ENCODE measurements at places on chromosomes 1 and 21.

GRCh38 chr1:189866606-189867005, 611.1 kb downstream of the BRINP3 start:
- no peak overlapping the region for H3K4me3 ChIP-seq
- DNase-seq: no peak
- H3K27ac ChIP-seq: no peak overlapping the region
- H3K27me3 ChIP-seq: no peaks in the 10 kb centered on the region
- H3K4me1 ChIP-seq: no peaks in the 10 kb centered on the region
- H3K36me3 ChIP-seq: no peaks in the 10 kb centered on the region

DNA sequence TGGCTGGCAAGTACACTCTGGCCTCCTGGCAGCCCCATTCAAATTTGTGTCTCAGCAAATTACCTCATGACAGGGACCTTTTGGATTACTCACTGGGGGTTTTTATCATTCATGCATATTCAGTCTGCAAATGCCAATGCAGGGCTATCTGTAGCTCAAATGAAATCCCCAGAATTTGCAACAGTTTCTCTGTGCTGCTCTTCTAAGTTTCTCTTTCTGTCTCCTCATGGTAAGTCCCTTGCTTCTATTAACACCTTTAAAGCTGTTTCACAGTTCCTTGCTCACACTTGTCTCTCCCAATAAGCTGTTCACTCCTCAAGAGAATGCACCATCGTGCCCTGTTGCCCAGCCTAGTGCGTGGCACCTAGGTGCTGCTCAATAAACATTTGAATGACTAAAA, 3.3 kb upstream of the FAM78B start:
- H3K4me3 ChIP-seq: no peak overlapping the region
- peaks cover 23% of the 10 kb centered on the region for H3K4me1 ChIP-seq
- H3K36me3 ChIP-seq: no peaks in the 10 kb centered on the region
- DNase-seq: no peak

DNA sequence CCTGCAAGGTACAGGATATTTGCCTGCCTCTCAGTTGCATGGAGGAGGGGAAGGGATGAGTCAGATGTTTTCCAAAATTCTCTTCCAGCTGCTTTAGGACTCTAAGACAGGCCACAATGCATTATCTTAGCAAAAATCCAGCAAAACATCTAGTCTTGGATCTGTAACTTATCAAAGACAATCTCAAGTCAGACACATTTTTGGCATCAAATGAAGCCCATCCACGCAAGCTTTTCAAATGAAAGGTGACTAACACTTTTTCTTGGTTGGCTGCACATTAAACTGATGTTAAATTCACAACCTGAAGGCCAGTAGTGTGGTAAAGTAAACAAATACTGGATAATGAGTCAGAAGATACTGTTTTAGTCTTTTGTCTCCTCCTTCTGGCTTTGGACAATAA, 21.3 kb downstream of the FAM78B start:
- no peak overlapping the region for H3K27ac ChIP-seq
- H3K4me1 ChIP-seq: no peaks in the 10 kb centered on the region
- no peak overlapping the region for H3K4me3 ChIP-seq
- DNase-seq: no peak
- no peaks in the 10 kb centered on the region for H3K36me3 ChIP-seq

DNA sequence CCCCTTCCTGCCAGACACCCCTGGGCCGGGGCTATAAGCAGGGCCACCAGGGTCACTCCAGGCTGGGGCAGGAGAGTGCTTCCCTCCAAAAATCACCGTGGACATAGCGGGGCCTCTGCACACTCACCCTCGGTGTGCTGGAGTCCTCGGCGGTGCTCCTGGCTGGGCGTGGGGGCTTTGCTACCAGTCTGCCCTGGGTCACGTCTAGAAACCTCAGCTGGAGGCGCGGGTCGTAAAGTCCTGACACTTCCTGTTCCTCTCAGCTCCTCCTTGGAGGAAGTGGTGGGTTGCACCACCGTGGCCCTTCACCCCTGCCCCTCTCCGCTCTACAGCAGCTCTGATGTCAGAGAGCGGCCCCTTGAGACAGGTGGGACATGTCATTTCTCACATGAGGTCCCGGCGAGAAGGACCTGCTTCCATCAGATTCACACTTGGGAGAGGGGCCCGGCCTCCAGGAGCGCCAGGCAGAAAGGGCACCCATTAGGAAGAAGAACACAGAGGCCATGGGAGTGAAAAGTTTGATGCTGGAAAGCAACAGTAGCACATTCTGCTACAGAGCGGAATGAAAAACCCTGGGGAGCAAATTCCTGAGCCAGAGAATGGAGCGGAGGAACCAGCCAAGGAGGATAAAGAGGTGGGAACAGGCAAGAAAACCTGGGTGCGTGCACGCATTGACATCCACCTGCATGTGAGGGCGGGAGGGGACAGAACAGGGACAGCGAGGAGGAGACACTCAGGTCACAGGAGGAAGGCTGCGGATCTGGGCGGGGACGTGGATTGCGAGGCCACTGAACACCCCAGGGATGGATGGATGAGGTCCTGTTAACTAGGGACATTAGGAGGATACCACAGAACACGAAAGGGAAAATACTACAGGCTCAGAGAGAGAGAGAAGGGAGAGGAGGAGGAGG, at the start of gene ITGB2:
TSS of gene ITGB2 (minus strand) at position 206 of the 911 bp plus-strand sequence. CDS start 10,117 bp downstream, outside the sequence.
- no peaks in the 10 kb centered on the region for H3K27me3 ChIP-seq
- peak; percentile 97 for DNase-seq
- peaks cover 9% of the 10 kb centered on the region for H3K36me3 ChIP-seq
- H3K4me1 ChIP-seq: peaks cover 71% of the 10 kb centered on the region

DNA sequence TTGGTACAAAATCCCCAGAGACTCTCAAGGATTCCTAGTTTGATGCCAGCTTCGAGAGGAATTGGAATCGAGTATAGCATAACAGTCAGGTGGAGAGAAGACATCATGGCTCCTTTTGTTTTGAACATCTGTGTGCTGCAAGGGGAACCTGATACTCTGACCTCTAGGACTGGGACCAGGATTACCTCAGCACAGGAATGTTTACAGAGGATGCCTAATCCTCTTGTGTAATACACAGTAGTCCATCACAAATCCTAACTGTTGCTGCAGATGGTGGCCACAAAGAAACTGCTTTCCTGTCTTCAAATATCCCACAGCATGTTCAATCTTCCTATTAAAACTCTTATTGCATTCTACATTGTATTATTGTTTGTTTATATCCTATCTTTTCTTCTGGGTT, 111.8 kb upstream of the PRMT6 start:
- H3K4me1 ChIP-seq: no peaks in the 10 kb centered on the region
- H3K4me3 ChIP-seq: no peak overlapping the region
- H3K27me3 ChIP-seq: no peaks in the 10 kb centered on the region
- no peaks in the 10 kb centered on the region for H3K36me3 ChIP-seq
- DNase-seq: no peak

- peak overlapping the region; percentile 21 for H3K4me3 ChIP-seq
- H3K27ac ChIP-seq: peak overlapping the region; percentile 74
- no peaks in the 10 kb centered on the region for H3K36me3 ChIP-seq
- H3K4me1 ChIP-seq: no peaks in the 10 kb centered on the region
- H3K27me3 ChIP-seq: no peaks in the 10 kb centered on the region
Observed at GRCh38 chr1:162633081-162633762, 958 bp downstream of the DDR2 start.

DNA sequence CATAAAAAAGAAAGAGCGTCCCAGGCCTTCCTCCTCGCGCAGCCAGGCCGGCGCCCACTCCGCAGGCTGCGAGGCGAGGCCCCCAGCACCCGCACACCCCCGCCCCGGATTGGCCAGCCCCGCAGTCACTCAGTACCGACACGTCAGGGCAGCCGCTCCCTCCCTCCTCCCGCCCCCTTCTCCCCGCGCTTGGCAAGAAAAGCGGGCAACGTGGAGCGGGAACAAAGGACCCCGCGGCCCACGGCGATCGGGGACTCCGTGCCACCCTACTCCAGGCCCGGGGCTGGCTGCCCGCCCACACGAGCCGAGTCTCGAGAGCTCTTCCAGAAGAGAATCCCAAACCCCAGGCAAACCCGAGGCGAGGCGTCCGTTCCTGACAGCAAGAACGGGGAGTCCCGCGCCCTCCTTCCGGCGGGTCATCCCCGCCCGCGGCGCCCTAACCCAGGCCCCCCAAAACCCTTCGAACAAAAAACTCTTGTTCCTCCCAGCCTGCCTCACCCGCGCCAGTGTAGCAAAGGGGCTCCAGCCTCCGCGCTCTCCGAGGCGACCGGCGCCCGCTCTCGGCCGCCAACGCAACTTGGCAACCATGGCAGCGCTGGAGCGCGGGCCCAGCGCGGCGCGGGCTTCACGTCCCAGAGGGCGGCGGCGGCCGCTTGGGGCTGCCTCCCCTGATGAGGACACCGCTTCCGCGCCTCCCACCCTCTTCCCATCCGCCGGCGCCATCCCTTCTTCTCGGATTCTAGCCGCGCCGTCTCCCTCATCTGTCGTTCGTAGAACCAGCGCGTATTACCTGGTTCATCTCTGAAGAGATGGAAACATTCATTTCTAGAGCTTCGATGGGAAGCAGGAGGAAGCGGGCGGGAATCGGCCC, 645 bp downstream of the IVNS1ABP start:
- no peaks in the 10 kb centered on the region for H3K36me3 ChIP-seq
- peaks cover 65% of the 10 kb centered on the region for H3K4me1 ChIP-seq
- peak overlapping the region; percentile 97 for H3K27ac ChIP-seq
- DNase-seq: peak; percentile 98

DNA sequence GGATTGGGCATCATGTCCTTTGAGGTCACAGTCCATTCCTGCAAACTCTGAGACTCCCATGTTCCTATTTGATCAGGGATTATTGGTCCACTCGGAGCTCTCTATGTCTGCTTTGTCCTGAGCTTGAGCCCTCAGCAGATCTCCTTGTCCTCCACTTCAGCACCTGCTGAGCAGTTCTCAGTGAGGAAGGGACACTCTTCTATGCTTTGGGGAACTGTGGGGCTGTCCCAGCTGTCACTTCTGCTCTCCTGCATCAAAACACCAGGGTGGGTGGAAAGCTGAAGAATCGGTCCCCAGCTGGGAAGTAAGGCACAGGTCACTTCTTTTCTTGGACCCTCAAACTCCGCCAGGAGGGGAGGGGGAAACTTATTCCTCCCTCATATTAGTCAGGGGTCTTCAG, 99.5 kb downstream of the PCP4 start:
- DNase-seq: no peak
- H3K4me1 ChIP-seq: no peaks in the 10 kb centered on the region
- no peaks in the 10 kb centered on the region for H3K27me3 ChIP-seq
- no peak overlapping the region for H3K27ac ChIP-seq
- no peak overlapping the region for H3K4me3 ChIP-seq

- peaks cover 32% of the 10 kb centered on the region for H3K4me1 ChIP-seq
- peak overlapping the region; percentile 30 for H3K4me3 ChIP-seq
- no peaks in the 10 kb centered on the region for H3K36me3 ChIP-seq
- no peak for DNase-seq
- H3K27me3 ChIP-seq: peaks cover 18% of the 10 kb centered on the region
Observed at GRCh38 chr1:186681121-186681520, 898 bp upstream of the PTGS2 start.

Measured in spleen (tissue), 13 donors.